ENCODE measurements at places on chromosomes 3 and 15.

GRCh38 chr15:31325595-31326155 is 960 bp upstream of the KLF13 start:
- DNase-seq: peak; percentile 72

DNA sequence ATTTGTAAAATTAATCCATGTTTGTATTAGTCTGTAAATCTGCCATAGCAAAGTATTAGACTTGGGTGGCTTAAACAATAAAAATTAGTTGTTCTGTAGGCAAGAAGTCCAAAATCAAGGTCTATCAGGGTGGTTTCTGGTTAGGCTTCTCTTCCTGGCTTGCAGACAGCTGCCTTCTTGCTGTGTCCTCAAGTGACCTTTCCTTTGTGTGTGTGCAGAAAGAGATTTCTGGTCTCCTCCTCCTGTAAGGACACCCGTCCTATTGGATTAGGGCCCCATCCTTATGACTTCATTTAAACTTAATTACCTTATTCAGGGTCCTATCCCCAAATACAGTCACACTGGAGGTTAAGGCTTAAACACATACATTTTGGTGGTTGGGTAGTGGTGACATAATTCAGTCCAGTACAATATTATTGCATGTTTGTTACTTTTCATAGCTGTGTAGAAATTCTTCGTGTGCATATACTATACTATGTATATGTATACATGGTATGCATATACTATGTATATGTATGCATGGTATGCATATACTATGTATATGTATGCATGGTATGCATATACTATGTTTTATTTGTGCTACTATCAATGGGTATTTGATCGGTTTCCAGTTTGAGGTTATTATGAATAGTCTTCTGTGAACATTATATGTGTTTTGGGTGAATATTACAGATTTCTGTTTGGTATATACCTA is 57.9 kb upstream of the RNU6-1 start:
- DNase-seq: no peak

DNA sequence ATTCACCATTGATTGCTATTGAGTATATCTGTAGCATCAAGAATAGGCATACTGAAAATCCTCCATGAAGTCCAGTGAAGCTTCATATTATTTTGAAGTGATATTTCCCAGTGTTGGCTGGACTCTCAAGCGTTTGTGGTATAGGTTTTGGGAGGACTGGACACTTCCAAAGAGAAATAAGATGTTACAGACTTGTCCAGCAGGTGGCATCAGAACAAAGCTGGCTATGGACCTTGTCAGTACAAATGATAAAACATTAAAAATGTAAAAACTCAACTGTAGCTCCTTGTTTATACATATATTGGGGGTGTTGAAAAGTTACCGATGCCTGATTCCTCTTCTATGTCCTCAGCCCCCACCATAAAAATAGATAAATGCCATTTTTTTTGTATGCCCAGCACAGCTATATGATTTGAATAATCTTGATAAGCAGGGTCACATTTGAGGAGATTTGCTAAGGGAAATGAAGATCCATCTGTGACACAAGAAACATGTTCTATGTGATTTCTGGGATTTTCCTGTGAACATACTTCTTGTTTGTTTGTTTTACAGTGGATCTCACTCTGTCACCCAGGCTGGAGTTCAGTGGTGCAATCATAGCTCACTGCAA is 54.5 kb upstream of the GOLGA6B start:
- DNase-seq: peak; percentile 55

GRCh38 chr15:40088929-40089755 is 19.5 kb downstream of the BMF start:
- no peak for DNase-seq

DNA sequence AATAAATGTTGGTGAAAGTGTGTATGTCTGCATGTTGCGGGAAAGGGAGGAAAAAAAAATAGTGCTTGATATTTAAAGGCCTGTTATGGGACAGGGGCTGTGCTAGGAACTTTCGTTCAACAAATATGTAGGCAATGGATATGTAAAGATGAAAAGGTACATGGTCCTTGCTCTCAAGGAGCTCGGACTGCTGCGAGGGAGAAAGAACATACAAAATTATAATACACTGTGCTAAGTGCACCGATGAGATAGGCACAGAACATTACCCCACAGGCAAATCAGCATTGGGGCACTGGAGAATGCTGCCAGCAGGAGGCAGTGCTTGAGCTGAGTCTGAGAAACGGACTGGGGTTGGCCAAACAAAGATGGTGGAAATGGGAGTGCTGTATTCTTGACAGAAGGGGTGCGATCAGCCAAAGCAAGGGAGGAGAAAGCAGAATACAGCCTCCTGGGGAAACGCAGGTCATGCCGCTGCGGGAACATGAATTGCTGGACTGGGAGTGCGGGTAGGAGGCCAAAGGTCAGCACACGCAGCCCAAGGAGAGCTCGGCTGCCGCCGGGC is 649 bp downstream of the C15orf40 start:
- peak; percentile 82 for DNase-seq

- DNase-seq: no peak
These were observed 101.5 kb downstream of the ZNF280D start for GRCh38 chr15:56631765-56632164.

DNA sequence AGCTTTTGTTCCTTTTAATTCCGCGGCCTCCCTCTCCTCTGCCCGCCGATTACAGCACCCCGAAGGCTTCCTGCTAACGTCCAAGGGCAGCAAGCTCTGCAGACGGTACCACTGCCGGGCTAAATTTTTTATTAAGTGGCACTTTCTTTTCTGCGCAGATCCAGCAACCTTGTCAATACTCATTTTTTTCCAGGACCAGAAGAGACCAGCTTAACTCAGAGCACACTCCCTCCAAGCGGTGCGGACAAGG is 542 bp upstream of the MEIS2 start:
- DNase-seq: no peak

GRCh38 chr3:154105218-154105975 is 15.8 kb upstream of the ARHGEF26 start:
- DNase-seq: no peak

GRCh38 chr3:60594025-60594424 is 657.2 kb downstream of the FHIT start:
- DNase-seq: no peak

GRCh38 chr3:50112462-50112861 is 23.7 kb downstream of the RBM5 start:
- DNase-seq: no peak

DNA sequence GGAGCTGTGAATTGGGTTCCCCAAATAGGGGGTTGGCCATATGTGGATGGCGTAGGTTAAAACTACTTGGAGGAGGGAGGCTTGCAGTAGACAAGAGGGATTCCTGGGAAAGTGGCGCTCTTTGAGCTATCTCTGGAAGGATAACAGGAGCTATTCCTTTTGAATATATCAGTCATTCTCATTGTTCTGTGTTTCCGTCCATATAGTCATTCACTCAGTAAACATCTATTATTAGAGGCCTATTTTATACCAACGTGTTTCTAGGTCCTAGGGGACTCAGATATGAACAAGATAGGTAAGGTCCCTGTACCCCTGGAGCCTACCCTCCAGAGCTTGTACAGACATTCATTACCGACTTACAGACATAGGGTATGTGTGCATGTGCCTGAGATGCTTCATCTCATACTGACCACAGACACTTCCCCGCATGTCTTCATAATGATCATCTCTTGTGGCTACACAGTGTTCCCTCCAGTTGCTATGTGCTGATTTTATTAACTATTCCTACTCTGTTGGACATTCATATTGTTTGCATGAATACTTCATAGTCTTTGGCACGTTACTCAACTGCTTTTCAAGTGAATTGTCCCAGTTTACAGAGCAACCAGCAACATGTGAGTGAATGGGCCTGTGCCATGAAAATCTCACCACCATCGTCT is 55.8 kb upstream of the VILL start:
- no peak for DNase-seq

- no peak for DNase-seq
These were observed 2.0 kb downstream of the GMNC start for GRCh38 chr3:190860521-190860920.

GRCh38 chr3:159185443-159186050 is 383.7 kb downstream of the MFSD1 start:
- no peak for DNase-seq

- DNase-seq: no peak
These were observed 66.6 kb downstream of the LMLN start for GRCh38 chr3:198026620-198027019.

DNA sequence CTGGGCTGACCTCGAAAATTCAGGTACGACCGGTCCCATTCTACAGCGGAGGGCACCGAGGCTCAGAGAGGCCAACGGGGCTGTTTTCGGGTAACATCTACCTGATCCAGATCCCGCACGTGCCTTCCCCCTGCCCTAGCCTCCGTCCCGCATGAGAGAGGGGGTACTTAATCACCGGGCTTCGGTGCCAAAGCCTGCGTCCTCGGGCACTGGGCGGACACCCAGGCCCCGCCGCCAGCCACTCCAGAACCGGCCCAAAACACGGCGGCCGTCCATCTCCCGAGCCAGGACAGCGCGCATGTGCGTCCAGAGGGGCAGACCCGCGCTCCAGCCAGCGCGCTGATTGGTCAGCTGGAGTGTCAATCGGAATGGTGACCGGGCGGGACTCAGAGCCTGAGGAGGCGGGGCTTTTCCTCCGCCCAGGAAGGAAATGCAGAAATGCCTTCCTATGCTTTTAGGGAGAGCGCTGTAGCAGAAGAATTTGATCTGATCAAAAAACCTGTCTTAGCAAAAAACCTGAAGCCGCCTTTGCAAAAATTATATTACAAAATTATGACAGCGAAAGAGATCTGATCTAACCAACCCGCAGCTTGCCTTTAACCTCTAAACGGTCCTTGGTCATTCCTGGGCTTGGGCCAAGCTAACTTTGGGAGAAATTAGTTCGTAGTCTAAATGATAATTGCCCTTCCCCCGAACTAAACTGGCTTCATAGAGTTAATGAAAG is at the start of gene RPUSD3:
RPUSD3 (minus strand) TSS at position 294 of the 724 bp plus-strand sequence; CDS start at position 276, 18 bp downstream.
- DNase-seq: peak; percentile 96

- DNase-seq: no peak
These were observed 12.5 kb downstream of the PLOD2 start for GRCh38 chr3:146148468-146148931.

DNA sequence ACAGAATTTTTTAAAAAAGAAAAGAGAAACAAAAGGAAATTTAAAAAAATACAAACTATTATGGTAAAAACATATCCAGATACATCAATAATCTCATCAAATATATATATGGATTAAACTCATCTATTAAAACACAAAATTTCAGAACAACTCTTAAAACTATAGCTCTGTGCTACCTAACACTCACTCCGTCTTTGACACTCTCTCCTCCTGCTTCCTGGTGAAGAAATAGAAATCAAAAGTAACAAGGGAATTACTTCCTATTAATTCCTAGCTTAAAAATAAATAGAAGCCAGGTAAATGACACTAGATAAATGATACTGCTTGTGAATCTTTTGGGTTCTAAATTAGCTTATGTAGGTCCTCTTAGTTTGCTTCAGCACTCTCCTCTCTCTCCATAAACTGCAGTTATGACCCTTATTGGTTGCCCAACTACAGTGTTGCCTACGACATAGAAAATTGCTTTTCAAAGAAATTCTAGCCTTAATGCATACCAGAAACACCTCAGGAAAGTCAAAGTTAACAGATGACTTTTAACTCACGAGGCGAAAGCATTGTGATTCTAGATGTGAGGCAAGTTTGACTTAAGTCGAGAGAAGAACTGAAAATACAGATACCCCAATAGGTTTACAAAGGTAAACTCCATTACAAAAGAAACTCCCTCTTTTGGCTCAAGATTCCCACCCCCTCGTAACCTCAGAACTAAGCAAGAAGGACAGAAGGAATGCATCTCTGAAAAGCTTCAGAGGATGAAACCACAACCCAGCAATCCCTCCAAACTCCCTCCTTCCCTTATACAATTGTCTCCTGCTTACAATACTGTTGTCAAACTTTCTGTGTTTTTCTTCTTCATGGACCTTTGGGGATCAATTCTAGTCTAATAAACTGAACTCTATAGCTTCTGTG is 394.7 kb downstream of the FGF12 start:
- no peak for DNase-seq

GRCh38 chr3:54999811-55000210 is 72.0 kb upstream of the LRTM1 start:
- DNase-seq: no peak

- no peak for DNase-seq
These were observed 4.4 kb upstream of the TPM1 start for GRCh38 chr15:63037976-63038720.

DNA sequence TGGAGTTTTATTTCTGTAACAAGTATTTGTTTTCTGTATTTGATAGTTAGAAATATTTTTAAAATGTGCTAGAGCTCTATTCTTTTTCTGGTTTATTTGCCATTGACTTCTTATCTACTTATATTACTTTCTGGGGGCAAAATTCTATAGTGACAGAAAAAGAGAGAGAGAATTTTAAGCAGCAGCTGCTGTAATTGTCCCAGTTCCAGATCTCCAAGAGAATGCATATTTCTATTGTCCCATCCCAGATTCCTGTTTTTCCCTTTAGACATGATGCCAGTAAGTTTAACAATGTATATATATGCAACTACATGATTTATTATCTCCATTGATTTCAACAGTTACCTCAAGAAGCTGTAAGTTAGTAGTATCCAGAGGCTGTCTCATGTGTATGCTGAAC is 541.7 kb upstream of the ZNF385D start:
- no peak for DNase-seq

GRCh38 chr3:24494618-24495325 is at the start of gene THRB:
Gene THRB, minus strand, starts transcription at chr3:24494850.
- peak; percentile 61 for DNase-seq

Data from hematopoietic multipotent progenitor cell treated with erythropoietin and hydrocortisone succinate and interleukin-3 and kit ligand, for 15 days (in vitro differentiated cells).